ENCODE measurements at places on chromosomes 3 and 15.

- DNase-seq: no peak
These were observed 83.6 kb upstream of the TSEN2 start for GRCh38 chr3:12400616-12401194.

DNA sequence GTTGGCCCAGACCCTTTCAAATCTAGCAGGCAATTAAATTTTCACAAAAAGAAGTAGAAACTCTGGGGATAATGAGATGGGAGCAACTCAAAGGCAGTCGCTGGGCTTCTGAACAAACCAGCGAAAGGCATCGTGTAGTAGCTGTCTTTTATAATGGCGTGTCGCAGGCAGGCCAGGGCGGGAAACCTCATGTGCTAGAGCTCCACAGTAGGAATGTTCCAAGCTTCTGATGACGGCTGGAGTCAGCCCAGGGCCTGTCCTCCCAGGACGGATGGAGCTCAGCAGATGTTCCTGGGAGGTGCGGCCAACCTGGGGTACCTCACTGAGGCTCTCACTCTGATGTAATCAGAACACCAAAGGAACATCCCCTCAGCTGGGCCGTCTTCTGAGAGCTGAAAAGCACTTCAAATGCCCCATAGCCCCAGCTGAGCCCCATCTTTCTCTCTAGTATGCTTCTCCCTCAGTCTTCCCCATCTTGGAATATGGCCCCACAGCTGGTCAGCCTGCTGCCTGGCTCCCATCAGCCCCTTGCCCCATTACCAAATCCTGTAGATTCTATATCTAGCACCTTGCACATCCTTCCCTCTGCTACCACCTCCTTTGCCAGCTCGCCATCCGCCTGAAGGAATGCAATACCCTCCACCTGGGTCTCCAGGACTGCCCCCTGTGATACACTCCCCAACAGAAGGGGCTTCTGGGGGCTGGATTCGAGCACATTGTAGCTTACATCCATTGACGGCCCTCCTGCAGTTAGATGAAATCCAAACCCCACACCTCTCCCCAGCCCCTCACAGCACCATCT lies 54.9 kb upstream of the ATP2B2 start:
- DNase-seq: no peak

GRCh38 chr15:39874890-39875549 lies 45.0 kb downstream of the GPR176 start:
- no peak for DNase-seq

DNA sequence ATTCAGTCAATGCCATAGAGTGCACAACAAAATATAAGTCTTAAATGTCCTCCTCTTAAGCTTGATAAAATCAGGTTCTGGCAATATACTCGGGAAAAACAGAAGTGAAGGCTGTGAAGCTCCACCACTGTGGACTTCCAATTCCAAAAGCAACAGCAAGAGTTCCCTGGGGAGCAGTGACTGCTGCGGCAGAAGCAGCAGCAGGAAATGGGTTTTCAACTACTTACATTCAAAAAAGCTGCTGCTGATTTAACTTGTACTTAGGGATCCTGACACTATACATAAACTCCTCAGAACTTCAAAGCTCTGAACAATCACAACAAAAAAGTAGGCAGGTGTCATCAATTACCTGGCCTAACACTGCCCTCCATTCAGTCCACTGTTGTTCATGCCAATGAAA lies 4.7 kb downstream of the CEP152 start:
- DNase-seq: no peak

DNA sequence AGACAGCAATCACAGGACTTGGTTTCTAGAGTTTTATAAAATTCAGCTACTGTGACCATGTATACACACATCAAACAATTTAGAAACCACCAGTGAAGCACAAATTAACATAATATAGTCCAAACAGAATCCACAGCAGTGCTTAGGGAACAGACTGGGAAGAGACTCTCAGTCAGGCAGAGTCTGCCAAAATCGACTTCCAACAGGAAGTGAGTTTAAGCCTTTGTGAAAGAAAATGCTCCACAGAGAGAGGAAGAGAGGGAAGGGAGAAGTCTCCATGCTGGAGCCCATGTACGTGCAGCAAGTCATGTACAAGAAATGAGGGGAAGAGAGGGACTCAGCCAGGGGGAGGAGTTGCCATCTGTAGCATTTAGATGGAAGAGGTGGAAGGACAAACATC lies 172.6 kb downstream of the IL5RA start:
- no peak for DNase-seq

DNA sequence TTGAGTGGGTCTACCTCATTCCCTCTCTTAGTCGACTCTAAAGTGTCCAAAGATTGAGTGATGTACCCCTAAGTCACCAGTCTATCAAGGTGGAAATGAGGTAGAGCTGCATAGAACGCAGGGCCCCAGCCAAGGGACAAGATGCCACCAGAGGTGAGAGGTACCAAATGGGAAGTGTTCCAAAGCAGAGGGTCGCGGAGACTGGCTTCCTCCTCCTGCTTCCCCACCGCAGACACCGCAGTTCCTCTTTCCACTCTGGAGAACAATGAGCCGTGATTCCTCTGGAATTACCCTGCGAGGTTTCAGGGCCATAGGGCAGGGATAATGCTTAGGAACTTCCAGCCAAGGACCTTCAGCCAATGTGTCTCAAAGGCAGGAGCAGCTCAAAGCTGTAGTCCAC lies 55.8 kb downstream of the DAPK2 start:
- DNase-seq: no peak

- DNase-seq: no peak
These were observed 326.4 kb downstream of the SV2B start for GRCh38 chr15:91426412-91426811.

DNA sequence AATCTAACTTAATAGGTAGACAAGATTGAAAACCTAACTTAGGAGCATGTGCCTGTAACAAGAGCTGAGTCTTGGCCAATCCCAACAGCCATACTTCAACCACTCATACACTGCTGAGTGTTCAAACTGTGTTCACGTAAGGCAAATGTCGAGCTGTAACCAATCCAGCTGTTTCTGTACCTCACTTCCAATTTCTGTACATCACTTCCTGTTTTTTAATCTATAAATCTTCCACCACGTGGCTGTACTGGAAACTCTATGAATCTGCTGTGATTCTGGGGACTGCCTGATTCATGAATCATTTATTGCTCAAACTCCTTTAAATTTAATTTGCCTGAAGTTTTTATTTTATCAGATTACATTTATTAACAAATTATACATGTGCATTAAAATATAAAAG lies 44.6 kb upstream of the NEDD4 start:
- DNase-seq: no peak

GRCh38 chr15:60536314-60536713 lies 57.4 kb upstream of the ICE2 start:
- no peak for DNase-seq

DNA sequence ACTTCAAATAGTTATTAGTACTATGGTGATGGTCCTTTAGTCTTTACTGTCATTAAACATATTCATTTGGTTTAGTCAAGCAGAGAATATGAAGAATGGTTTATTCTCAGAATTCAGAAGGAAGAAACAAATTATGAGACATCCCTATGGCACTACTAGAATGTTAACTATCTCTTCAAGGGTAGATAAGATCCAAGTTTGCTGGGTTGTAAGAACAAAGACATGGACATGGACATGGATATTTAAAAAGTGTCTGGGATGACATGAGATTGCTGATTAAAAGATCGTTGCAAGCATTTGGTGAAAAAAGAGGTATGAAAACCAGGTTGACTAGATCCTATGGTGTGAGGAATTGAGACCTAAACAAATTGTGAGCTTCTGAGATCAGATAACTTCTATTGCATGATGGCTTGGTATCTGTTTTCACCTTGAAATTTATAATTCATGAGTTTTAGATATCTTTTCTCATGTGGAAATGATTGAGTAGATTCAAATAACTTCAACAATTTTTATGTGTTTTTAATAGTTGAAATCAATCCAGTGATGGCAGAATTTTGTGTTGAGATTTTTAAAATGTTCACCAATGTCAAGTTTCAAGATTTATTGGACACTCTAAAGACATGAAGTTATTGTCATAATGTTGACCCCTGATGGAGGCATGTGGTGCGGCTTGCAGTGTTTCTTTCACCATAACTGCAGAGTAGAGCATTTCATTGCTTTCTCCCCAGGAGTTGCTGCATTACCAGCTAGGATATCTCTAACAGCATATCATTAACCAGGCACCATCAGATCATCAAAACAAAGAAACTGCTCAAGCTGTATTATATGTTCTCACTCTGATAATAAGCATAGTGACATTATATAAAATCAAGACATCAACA lies 72.6 kb downstream of the NAALADL2 start:
- no peak for DNase-seq

GRCh38 chr15:79009379-79009778 lies 64.5 kb upstream of the CTSH start:
- DNase-seq: no peak

GRCh38 chr3:150265305-150265704 lies 142.8 kb upstream of the TSC22D2 start:
- DNase-seq: no peak

GRCh38 chr15:100116416-100117190 lies 225.2 kb downstream of the ADAMTS17 start:
- no peak for DNase-seq

DNA sequence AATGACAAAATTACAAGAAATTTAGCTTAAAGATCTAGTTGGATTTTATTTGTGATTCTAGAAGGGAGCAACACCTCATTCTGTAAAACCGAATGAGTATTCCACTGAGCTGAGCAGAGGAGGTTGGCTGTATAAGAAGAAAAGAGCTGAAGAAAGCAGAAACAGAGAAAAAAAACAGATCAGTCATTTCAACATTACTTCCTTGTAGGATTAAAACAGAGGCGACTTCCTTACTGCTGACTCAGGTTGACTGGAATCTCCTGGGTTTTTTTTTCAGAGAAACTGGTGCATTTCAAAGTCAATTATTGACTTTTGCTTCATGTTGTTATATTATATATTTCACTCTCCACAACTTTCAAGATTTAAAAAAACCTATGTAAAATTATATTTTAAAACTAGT lies 368.1 kb upstream of the UBE2E2 start:
- no peak for DNase-seq

DNA sequence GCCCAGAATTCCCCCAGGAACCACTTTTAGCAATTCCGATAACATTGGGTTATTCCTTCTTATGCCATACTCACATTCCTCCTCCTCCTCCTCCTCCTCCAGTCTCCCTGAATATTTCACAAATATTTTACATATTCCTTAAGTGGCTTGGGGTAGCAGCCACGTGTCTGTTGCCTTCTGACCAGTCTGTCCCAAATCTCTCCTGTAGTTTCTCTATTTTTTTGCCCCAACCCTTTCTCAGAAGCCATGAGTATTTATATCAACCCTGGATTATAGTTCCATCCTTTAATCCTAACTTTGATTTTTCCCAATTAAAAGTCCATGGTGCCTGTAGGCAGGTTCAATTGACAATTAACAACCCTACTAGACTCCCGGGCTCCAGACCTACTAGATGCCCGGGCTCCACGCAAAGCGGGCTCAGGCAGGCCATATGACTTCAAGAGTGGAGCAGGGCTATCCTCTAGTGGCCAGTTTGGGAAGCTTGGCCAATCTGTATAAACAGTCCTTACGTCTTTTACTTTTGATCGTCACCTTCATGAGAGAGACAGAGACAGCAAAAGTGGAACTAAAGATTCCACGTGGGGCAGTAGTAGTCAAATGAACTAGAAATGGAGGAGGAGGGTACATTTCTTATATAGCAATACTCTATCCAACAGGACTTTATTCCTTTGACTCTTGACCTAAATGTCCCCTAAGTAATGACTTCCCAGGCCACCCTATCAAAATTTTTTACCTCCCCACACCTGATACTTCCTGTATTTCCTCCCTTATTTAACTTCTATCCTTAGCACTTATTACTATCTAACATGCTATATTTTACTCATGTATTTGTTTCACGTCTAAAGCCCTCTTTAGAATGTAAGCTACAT lies 69.7 kb downstream of the USF3 start:
- no peak for DNase-seq

GRCh38 chr3:56125358-56126005 lies 342.8 kb downstream of the ERC2 start:
- DNase-seq: no peak

DNA sequence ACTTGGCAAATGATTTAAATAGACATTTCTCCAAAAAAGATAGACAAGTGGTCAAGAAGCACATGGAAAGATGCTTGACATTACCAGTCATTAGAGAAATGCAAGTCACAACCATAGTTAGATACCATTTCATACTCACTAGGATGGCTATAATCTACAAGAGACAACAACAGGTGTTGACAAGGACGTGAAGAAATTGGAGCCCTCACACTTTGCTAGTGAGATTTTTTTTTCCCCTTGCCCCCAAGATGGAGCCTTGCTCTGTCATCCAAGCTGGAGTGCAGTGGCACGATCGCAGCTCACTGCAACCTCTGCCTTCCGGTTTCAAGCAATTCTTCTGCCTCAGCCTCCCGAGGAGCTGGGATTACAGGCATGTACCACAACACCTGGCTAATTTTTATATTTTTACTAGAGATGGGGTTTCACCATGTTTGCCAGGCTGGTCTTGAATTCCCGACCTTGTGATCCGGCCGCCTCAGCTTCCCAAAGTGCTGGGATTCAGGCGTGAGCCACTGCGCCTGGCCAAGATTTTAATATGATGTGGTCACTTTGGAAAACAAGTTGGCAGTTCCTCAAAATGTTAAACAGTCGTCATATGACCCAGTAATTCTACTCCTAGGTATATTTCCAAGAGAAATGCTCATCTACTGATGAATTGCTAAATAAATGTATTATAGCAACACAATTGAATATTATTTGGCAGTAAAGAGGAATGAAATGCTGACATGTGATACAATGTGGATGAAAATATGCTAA lies 103.3 kb downstream of the ATG7 start:
- no peak for DNase-seq

DNA sequence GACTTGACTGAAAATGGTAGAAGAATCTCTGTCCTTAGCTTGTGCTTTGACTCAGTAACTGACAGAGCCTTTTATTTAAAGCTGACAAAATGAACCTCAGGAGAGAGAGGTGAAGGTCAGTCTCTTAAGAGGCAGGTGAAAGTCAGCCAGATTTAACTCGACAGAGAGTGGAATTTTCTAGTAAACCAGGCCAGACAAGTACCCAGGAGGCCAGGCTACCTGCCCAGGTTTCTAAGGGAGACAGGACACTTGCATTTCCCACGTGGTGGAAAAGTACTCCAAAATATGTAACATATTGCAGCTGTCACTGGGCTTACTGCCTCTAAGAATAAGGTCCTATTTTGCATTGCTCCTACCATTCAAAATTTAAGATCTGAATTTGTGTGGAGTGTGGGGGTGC lies 167.9 kb downstream of the FMN1 start:
- no peak for DNase-seq

DNA sequence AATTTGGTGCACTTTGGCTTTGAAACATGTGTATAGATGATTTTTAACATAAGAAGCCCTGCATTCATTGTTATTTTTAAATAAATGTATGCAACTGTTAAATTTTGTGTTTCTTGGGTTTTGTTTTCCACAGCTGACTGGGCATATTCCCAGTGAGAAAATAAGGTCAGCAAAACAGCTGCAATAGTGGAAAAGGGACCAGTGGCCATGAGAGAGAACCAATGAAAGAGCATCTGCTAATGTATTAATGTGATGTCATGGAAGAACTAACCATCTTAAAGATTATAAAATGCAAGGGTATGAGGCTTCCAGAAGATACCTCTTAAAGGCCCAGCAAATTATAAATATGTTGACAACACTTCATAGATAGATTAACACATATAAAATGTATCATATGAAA lies 31.0 kb upstream of the KBTBD12 start:
- DNase-seq: no peak

- DNase-seq: no peak
These were observed 720.5 kb upstream of the ALCAM start for GRCh38 chr3:104646196-104646595.

Data from activated gamma-delta T cell (primary cell).